ENCODE measurements at places on chromosomes 7 and 10.
A peak's percentile ranks its signal among the peaks of the same experiment; 100 is the strongest.

DNA sequence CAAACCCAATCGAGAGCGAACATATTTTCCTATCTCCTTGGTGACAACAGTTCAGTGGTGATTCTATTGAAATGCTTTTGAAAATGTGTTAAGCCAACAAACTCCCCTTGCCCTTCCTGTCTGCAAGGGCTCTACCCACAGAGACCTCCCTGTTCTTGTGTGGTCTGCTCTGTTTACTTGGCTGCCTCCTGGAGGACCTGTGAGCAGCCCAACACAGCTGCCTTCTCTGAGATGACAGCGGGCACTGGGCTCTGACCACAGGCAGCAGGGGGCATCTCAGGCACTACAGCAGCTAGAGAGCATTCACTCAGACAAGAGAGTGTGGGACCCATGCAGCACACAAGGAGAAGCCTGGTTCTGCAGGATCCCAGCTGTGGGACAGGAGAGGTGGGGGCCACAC, 416.4 kb downstream of the TCERG1L start:
- DNase-seq, result peak; percentile 60

GRCh38 chr7:159066816-159067575, 77.7 kb downstream of the VIPR2 start:
- DNase-seq, result no peak

DNA sequence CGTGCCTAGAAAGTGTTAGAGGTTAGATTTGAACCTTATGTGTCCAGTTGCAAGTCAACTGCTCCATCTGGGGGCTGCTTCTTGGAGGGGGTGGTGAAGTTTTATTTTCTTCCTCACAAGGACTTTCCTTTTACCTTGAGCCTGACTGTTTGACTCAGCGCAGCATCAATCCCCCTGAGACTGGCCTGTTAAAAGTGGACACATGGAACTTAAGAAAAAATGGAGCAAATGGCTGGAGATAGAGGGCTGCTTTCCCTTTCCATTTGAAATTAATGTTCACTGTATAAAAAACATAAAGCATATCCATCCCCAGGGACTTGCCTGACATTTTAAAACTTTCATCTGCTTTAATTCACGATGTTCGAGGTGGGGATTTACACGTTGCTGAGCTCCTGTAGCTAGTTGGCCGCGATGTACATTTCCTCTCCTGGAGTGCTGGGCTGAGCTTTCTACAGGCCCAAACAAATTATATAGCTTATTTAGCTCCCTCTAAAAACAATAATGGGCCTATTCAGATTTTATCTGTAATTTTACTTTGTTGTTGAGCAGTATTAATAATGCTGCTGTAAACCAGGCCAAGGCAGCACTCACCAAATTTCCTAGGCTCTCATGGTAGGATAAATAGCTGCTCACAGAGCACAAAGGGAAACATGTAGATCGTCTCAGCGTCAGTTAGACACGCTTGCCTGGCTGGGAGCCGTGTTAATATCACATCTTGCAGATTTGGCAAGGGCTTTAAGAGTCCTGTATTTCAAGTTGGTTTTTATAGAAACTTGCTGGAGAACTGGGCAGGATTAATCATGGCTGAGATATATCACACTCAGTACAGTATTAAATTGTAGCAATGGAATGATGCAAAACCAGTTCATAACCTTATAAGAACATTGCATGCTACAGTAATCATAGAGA, 251.5 kb downstream of the LRMDA start:
- no peak for DNase-seq

DNA sequence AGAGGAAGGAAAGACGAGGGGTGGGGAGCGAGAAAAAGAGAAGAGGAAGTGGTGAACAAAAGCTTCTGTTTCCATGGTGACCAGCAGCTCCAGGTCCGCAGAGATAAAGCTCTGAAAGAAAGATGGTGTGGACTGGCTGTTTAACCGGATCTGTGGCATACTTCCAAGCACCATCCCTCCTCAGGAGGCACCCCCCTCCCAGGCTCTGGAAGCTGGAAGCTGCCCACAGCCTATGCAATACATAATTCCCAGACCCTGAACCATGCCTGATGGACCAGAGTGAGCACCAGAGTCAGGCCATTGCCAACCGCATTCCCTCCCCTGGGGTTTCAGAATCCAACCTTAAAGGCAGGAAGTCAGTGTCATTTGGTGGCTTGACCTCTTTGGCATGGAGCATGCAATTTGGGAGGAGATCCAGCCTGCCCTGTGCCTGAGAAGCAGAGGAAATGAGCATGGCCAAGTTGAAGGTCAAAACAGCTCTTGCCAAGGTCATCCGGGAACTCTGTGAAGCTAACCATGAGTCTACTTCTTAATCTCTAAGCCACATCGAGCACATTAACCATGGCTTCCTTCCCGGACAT, 22.2 kb upstream of the CPXM2 start:
- no peak for DNase-seq
